ENCODE measurements at places on chromosomes 16 and 17.

GRCh38 chr17:246851-247421 is 65.5 kb upstream of the DOC2B start:
- no peak for DNase-seq

DNA sequence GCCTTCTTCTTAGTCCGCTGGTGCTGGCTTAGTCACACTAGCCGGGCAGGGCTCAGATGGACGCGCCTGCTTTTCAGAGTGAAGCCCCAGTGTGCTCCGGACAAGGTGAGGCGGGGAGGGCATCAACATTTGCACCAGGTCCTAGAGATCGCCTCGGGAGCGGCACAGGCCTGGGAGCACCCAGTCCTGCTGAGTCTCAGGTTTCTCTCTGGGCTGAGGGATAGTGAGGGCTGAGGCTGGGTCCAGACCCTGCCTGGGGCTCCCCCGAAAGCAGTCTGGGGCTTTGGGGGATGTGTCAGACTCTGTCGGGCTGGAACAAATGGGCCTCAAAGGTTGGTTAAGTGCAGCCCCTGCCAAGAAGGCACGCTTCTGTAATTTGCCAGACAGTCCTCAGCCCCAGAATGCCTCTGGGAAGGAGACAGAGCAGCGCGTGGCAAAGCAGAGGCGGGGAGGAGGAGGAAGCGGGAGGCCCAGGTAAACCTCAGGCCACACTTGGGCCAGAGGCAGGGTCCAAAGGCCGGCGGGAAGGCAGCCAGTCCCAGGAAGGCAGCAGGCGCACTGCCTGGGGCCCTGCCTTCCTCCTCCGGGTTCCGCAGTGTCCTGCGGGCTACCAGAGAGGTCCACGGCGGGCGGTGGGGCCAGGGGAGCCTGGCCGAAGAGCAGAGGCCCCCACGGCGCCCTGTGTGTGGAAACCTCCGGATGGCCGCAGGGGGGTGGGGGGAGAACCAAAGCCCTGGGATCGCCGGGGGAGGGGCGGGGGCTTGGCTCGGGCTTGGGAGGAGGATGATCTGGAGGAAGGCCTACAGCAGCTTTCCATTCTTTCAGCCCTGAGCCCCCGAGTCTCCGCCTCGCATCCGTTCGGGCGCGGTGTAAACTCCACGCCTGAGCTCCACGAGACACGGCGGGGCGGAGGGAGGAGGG is 39.5 kb upstream of the ATP2A3 start:
- DNase-seq: no peak

DNA sequence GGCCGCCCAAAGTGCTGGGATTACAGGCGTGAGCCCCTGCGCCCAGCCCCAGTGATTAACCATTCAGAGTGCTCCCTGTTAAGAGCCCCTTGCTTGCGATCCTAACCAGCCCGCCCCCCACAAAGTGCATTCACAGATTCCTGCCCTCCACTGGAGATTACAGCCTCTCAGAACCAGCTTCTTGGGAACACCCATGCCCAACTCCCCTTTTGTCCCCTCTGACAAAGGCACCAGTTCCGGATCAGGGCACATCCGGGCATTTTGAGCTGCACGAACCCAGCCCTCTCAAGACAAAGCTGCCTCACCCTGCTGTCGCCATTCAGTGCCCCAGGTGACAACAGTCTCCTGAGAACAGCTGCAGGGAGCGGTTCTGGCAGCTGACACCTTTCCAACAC is 848 bp upstream of the KRT19 start:
- DNase-seq: no peak

DNA sequence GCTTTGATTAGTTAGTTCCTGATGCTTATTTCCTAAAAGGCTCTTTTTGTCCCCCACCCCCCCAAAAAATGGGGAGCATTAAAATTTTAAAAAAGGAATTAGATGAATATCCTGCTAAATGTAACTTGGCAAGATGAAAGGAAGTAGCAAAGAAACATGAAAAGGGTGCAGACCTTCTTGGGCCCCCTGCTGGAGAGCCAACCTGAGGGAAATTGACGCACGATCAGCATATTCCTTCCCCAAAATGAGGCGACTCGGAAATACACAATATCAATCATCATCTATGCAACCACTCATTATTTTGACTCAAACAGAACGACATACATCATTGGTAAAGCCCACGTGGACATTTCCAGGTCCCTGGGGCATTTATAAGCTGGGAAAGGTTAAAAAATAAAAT is 59.7 kb downstream of the GRIN2A start:
- DNase-seq: no peak

DNA sequence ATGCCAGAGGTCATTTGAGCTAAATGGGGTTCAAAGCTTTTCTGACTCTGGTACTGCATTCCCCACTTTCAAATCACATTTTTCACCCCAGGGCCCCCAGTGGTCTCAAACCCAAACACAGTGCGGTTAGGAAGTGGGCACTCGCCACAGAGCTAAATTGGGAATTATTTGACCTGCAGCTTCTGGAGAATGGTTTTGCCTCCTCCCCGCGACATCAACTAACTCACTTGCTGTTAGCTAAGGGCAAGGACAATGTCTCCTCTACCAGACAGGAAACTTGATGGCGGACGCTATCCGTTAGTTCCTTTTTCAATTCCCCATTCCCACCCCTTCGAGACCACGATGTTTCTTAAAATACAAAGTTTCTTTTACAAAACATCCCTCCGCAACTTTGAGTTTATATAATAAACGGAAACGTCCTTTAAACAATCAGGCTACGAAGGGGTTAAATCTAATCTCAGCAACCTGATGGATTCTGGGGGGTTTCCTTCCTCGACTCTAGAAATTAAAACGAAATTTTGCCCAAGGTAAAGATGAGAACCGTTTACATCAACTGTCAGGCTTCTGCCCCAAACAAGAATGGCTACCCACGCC is 500 bp upstream of the KAT7 start:
- no peak for DNase-seq

- DNase-seq: peak; percentile 12
These were observed 445 bp downstream of the CIAO2B start for GRCh38 chr16:66933776-66934137.

DNA sequence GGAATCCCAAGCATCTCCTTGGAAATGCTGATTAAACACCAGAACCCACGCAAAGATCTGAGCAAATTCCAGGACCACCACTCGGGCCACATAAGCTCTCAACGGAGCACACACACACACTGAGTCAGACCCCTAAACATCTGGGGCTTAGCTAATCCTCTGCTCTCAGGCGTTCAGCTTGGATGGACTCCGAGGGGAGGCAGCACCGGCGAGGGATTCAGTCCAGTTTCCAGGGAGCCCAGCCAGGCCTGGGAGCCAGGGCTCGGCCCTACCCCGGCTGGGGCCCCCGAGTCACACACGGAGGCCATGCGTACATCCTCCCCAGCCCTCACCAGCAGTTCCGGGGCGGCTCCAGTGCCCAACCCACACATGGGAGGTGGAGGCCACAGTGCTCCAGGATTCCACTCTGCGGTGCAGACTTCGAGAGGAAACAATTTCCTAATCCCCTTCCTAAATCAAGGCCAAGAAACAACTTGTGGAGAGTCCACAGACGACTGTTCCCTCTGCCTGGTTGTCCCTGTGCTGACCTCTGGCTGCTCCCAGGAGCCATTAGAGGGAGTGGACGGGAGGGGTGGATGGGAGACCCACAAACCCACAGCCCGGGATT is 70.5 kb downstream of the GAS7 start:
- no peak for DNase-seq

DNA sequence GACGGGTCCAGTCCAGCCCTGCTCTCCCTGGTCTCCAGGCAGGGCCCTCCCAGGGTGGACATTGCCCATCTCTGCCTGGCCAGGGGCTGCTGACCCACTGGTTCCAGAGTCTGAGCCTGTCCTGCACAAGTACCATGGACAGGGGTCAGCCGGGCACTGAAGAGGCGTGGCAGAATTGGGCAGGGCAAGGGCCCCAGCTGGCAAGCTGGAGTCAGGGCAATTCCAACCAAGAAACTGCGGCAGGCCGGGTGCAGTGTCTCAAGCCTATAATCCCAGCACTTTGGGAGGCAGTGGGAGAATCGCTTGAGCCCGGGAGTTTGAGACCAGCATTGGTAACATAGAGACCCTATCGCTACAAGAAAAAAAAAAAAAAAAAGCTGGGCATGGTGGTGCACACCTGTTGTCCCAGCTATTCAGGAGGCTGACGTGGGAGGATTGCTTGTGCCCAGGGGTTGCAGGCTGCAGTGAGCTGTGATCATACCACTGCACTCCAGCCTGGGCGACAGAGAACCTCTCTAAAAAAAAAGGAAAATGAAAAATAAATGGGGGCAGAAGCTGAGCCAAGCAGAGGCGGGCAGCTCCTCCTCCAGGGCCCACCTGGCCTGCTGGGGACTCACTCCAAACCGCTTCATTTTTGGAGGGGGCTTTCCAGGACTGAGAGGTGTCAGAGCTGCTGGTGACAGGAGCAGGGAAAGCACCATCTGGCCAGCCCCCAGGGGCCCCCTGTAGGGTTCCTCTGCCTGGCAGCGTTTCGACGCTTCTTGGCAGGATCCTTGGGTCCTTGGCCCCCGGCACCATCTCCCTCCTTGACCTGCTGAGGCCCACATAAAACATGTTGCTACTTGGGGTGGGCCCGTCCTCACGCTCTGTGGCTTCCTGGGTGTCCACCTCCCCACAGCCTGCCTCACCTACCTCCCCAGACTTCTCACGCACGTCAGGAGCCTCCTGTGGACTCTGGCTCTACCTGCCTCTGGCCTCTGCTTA is 2.9 kb upstream of the MAFG start:
- DNase-seq: no peak

- DNase-seq: no peak
These were observed 5.6 kb downstream of the PLEKHG4 start for GRCh38 chr16:67284699-67285646.

DNA sequence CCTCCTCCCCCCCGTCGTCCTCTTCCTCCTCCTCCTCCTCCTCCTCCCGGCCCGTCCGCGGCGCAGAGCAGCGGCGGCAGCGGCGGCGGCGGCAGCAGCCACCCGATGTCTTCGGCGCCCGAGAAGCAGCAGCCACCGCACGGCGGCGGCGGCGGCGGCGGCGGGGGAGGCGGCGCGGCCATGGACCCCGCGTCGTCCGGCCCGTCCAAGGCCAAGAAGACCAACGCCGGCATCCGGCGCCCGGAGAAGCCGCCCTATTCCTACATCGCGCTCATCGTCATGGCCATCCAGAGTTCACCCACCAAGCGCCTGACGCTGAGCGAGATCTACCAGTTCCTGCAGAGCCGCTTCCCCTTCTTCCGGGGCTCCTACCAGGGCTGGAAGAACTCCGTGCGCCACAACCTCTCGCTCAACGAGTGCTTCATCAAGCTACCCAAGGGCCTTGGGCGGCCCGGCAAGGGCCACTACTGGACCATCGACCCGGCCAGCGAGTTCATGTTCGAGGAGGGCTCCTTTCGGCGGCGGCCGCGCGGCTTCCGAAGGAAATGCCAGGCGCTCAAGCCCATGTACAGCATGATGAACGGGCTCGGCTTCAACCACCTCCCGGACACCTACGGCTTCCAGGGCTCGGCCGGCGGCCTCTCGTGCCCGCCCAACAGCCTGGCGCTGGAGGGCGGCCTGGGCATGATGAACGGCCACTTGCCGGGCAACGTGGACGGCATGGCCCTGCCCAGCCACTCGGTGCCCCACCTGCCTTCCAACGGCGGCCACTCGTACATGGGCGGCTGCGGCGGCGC is at the start of gene FOXF1:
TSS of gene FOXF1 (plus strand) at position 63 of the 797 bp plus-strand sequence. CDS start at position 106, 43 bp downstream.
- no peak for DNase-seq

- no peak for DNase-seq
These were observed 190.9 kb upstream of the CHMP6 start for GRCh38 chr17:80800481-80801391.

- DNase-seq: no peak
These were observed 684 bp downstream of the YPEL2 start for GRCh38 chr17:59331929-59332748.

DNA sequence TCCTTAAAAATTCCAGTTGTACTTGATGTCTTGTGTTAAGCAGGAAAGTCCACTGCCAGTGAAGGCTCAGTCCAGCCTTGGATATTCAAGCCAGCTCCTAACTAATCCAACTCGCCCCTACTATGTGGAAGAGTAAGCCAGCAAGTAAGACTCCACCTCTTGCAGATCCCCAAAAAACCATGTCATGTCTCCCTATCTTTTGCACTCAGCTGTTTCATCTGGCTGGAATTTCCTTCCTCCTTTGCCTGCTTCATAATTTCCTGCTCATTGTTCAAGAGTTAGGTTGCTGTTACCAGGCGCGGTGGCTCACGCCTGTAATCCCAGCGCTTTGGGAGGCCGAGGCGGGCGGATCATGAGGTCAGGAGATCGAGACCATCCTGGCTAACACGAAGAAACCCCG is 37.8 kb downstream of the RBBP6 start:
- DNase-seq: no peak

DNA sequence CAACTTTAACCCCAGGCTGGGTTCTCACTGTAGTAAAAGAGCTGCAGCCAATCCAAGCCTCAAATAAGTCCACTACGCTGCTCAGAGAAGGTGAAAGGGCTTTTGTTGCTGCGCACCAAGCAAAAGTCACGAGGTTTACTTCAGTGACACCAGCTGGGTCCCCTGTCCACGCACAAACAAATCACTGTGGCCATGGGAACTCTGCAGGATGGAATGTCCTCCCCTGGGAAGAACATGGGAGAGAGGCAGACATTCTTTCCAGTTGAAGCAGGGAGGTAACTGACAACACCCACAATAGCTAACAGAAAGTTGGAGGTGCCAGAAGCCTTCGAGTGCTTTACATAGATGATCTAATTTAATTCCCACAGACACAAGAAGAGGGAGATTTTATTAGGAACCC is 181.9 kb downstream of the PMP22 start:
- no peak for DNase-seq

GRCh38 chr17:78697122-78697521 is 85.0 kb downstream of the CYTH1 start:
- DNase-seq: no peak

DNA sequence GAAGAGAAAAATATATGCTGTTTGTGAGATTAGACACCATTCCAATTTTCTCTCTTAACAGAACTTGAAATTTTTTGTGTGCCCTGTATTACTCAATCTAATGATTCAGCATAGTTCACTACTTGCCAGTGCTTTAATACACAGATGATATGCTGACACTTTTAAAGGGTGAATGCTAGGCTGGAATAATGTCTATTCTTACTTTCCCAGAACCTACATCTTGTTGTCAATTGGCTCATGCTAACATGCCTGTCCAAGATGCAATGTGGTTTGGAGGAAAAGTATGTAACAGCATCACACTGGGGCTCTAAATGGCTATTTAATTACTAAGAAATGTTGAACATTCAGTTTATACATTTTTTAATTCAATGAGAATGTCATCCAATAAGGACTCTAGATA is 7.6 kb upstream of the MAP2K6 start:
- no peak for DNase-seq

- no peak for DNase-seq
These were observed 27.7 kb downstream of the AP2B1 start for GRCh38 chr17:35614810-35615209.

Measured in activated CD4-positive, CD25-positive, alpha-beta regulatory T cell treated with anti-CD3 and anti-CD28 coated beads, Interleukin-2, amount 50 U/mL, for 16 hours (primary cell).